Cortex of kidney (tissue), 1 donor: ENCODE measurements at places on chromosomes 1 and 21.

- DNase-seq, result no peak
Measured at GRCh38 chr1:116284819-116285390, 88.1 kb upstream of the ATP1A1 start.

DNA sequence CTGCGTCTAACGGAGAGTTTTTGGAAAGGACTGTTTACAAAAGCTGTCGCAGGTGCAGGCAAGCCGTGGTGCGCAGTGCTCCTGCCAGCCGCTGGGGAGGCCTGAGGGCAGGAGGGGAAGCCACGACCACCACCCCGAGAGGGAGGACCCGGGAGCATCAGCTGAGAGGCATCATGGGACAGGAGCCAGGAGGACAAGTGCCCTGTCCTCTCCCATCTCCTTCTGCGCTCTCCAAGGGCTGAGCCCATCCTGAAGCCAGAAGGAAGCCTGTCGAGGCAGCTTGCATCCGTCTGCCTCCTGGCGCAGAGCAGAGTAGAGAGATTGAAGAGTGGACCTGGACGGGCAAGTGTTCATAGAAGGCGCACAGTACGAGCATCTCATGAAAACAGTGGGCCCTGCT, 310.9 kb downstream of the KIF26B start:
- no peak for DNase-seq

DNA sequence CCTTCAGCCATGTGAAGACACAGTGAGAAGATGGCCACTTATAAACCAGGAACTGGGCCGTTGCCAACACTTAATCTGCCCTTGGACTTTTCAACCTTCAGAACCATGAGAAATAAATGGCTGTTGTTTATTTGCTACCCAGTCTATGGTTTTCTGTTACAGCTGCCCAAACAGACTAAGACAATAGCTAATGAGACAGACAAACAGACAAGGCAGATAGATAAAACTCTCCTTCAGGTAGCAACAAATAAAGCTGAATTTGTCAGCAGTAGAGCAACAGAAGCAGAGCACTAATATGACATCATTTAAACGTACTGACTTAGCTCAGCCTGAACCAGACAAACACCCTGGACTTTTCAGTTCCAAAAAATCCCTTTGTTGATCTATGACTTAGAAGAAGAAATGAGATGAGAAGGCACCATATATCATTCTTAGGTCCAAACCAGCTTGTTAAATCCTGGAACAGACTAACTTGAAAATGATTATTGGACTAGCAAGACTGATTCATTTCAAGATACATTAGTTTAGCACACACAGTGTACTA, 27.0 kb downstream of the ZZZ3 start:
- no peak for DNase-seq

DNA sequence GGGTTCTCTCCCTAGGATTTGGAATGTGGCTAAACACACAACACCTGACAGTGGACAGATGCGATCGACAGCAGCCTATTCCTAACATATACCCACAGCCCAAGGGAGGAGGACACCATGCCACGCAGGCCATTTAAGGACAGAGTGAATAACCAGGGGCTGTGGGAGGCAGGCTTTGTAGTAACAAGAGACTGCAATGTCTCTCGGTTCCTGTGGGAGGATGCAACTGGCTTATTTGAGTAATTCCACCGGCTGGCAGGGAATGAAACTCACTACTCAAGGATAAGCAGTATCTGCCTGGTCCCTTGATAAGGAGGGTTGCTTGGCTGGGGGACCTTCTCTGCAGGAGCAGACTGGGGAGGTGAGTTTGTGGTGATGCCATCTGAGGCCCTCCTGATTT, 109.6 kb downstream of the PCP4 start:
- no peak for DNase-seq

- no peak for DNase-seq
Measured at GRCh38 chr1:165738794-165739193, 29.9 kb downstream of the TMCO1 start.

DNA sequence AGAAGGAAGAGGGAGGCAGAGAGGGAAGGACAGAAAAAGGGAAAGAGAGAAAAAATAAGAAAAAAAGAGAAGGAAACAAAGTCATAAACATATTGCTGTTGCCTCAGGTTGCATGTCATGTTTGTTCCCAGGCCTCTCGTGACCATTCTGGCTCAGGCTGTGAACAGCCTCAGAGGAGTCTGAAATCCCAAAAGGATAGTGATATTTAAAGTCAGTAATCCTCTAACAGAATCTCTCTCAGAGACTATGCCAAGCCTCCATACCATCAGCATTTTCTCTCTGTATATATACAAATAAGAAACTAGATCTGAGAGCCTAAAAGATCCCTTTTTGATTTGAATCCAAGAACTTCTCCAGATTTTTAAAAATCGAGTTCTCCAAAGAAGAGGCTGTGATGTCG, 35.2 kb downstream of the GORAB start:
- no peak for DNase-seq
